ENCODE measurements at places on chromosomes 16 and 17.

DNA sequence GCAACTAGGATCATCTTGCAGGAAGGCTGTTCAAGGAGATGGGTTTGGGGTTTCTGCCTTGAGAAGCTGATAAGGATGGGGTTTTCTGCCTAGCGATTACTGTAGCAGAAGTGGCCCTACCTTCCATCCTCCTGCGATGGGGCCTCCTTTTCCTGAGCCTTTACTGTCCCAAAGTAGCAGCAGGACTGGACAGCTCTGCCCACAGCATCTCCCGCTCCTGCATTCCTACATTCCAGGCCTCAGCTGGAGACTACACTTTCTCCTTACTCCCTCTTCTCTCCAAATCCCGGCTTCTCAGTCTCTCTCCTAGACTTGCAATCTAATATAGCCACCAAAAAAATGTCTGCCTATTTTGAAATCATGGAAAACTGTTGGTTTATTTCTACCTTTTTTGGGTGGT, 355.4 kb downstream of the CA10 start:
- H3K27me3 ChIP-seq, result no peaks in the 10 kb centered on the region
- H3K4me1 ChIP-seq, result no peaks in the 10 kb centered on the region
- no peaks in the 10 kb centered on the region for H3K36me3 ChIP-seq
- DNase-seq, result no peak

GRCh38 chr17:2380950-2381649, 19.8 kb downstream of the MNT start:
- H3K4me3 ChIP-seq, result no peak overlapping the region
- DNase-seq, result no peak

GRCh38 chr16:88866151-88866920, at the start of gene PABPN1L:
Gene PABPN1L, minus strand, starts transcription at chr16:88866660. Its CDS starts 54 bp downstream, at chr16:88866606.
- H3K27ac ChIP-seq, result no peak within 1 kb of the TSS
- DNase-seq, result no peak
- H3K36me3 ChIP-seq, result no peaks in the 10 kb centered on the region
- H3K4me1 ChIP-seq, result no peaks in the 10 kb centered on the region
- H3K4me3 ChIP-seq, result no peak within 1 kb of the TSS

GRCh38 chr16:22764662-22765327, 49.2 kb upstream of the HS3ST2 start:
- DNase-seq, result no peak
- no peaks in the 10 kb centered on the region for H3K4me1 ChIP-seq
- no peak overlapping the region for H3K4me3 ChIP-seq
- no peaks in the 10 kb centered on the region for H3K36me3 ChIP-seq

- no peaks in the 10 kb centered on the region for H3K27me3 ChIP-seq
- H3K27ac ChIP-seq, result no peak overlapping the region
- no peaks in the 10 kb centered on the region for H3K36me3 ChIP-seq
- H3K4me1 ChIP-seq, result no peaks in the 10 kb centered on the region
- no peak overlapping the region for H3K4me3 ChIP-seq
Observed at GRCh38 chr16:13038591-13038990, 137.2 kb downstream of the SHISA9 start.

- DNase-seq, result no peak
- H3K4me3 ChIP-seq, result no peak overlapping the region
- H3K27ac ChIP-seq, result no peak overlapping the region
- H3K36me3 ChIP-seq, result peaks cover 42% of the 10 kb centered on the region
- no peaks in the 10 kb centered on the region for H3K4me1 ChIP-seq
Observed at GRCh38 chr17:565521-565920, 149.1 kb downstream of the VPS53 start.

- no peak overlapping the region for H3K27ac ChIP-seq
- no peak for DNase-seq
- H3K27me3 ChIP-seq, result no peaks in the 10 kb centered on the region
- H3K36me3 ChIP-seq, result no peaks in the 10 kb centered on the region
Observed at GRCh38 chr17:68399638-68400403, 57.5 kb downstream of the WIPI1 start.

DNA sequence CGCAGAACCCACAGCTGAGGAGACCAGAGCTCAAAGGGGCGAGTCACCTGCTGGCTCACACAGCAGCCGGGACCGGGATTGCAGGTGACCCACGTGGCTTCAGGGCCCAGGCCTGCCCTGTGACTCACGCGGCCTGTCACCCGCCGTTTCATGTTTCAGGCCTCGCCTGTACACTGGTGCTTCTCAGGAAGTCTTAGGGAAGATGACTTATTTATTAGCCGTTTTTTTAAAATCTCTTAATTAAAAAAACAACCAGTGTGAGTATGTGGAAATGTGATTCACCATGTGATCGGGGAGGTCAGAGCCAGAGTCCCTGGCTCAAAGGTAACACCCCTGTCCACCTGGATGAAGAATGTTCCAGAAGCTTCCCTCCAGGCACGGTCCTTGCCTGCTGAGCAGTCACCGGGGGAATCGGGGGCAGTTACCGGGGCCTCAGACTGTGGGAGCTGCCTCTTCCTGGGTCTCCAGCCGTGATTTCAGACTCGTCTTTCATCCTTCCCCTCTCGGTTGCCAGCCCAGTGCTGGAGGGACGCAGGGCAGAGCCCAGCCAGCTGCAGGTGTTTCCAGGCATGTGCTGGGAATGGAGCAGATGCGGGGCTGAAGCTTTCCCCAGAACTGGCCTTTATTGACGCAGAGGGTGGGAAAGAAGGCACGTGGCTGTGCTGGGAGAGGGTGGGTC, 49.3 kb downstream of the CMIP start:
- no peak for DNase-seq
- no peaks in the 10 kb centered on the region for H3K36me3 ChIP-seq
- H3K27me3 ChIP-seq, result no peaks in the 10 kb centered on the region
- peak overlapping the region; percentile 13 for H3K27ac ChIP-seq
- no peak overlapping the region for H3K4me3 ChIP-seq

- H3K4me3 ChIP-seq, result no peak overlapping the region
- H3K4me1 ChIP-seq, result no peaks in the 10 kb centered on the region
- H3K27me3 ChIP-seq, result no peaks in the 10 kb centered on the region
- peak overlapping the region; percentile 58 for H3K27ac ChIP-seq
Observed at GRCh38 chr17:19656336-19656735, 7.8 kb downstream of the ALDH3A2 start.

GRCh38 chr16:53608094-53608493, 95.6 kb downstream of the RPGRIP1L start:
- H3K27me3 ChIP-seq, result no peaks in the 10 kb centered on the region
- no peaks in the 10 kb centered on the region for H3K4me1 ChIP-seq
- no peak for DNase-seq
- no peak overlapping the region for H3K27ac ChIP-seq

DNA sequence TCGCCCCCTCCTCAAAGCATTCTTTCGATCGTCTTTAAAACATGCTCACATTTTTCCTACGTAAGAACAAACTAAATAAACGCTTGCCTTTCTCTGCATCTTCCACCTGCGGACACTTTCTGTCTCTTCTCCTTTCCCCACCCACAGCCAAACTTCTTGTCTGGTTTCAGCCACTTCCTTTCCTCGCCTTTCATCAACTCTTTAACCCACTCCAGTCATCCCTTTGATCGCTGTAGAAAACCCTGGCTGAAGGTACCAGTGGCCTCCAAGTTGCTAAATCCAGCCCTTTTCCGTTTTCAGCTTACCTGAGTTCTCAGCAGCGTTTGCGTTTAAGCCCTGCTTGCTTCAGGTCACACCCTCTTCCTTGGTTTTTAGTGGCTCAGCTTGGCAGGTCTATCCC, 483 bp downstream of the RPA1 start:
- peak overlapping the region; percentile 69 for H3K27ac ChIP-seq
- H3K4me3 ChIP-seq, result peak overlapping the region; percentile 83
- H3K36me3 ChIP-seq, result peaks cover 41% of the 10 kb centered on the region
- H3K27me3 ChIP-seq, result no peaks in the 10 kb centered on the region
- peaks cover 9% of the 10 kb centered on the region for H3K4me1 ChIP-seq

- no peak overlapping the region for H3K27ac ChIP-seq
- H3K36me3 ChIP-seq, result no peaks in the 10 kb centered on the region
- no peak overlapping the region for H3K4me3 ChIP-seq
- H3K27me3 ChIP-seq, result peaks cover 41% of the 10 kb centered on the region
Observed at GRCh38 chr17:44972953-44973352, 4.8 kb upstream of the C1QL1 start.

GRCh38 chr17:7834542-7834956, 532 bp downstream of the KDM6B start:
- peak overlapping the region; percentile 72 for H3K4me3 ChIP-seq
- H3K27ac ChIP-seq, result peak overlapping the region; percentile 97
- H3K36me3 ChIP-seq, result no peaks in the 10 kb centered on the region
- no peaks in the 10 kb centered on the region for H3K27me3 ChIP-seq
- no peaks in the 10 kb centered on the region for H3K4me1 ChIP-seq

DNA sequence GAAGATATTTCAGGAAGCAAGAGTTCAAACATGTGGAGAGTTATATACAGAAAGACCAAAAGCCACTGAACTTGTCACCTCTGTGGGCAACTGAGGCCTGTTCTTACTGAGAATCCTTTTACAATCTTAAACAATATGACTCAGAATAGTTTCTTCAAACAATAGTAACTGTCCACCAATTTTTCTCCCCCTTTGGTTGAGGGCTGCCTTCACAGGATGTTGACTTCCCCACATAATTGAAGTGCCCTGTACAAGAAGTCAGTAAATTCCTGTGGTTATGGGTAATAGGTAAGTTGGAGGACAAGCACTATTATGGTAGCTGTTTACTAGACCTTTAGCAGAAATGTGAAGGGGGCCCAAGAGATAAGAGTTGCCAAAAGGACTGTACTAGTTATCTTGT, 215.8 kb downstream of the CDH8 start:
- no peaks in the 10 kb centered on the region for H3K36me3 ChIP-seq
- no peak overlapping the region for H3K4me3 ChIP-seq
- H3K27ac ChIP-seq, result no peak overlapping the region
- H3K27me3 ChIP-seq, result no peaks in the 10 kb centered on the region
- DNase-seq, result no peak
- H3K4me1 ChIP-seq, result no peaks in the 10 kb centered on the region

DNA sequence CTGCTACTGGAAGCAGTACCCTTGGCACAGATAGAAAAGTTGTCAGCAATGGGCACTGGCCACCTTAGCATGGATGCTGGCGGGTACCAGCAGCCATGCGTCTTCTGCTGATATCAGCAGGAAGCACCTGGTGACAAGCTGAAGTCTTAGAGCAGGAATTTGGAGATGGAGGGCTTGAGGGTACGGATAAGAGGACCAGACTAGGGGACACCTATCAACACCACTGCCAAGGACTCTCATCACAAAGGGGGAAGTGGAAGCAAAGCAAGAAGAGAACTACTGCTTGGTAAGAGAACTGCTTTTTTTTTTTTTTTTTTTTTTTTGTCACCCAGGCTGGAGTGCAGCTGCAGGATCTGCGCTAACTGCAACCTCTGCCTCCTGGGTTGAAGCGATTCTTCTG, 35.4 kb upstream of the LYRM9 start:
- no peak overlapping the region for H3K4me3 ChIP-seq
- no peak overlapping the region for H3K27ac ChIP-seq
- no peaks in the 10 kb centered on the region for H3K27me3 ChIP-seq
- no peaks in the 10 kb centered on the region for H3K4me1 ChIP-seq

- H3K4me3 ChIP-seq, result no peak overlapping the region
- no peak for DNase-seq
- peaks cover 18% of the 10 kb centered on the region for H3K36me3 ChIP-seq
- H3K4me1 ChIP-seq, result no peaks in the 10 kb centered on the region
- H3K27ac ChIP-seq, result no peak overlapping the region
Observed at GRCh38 chr17:72642720-72643119, 449.8 kb downstream of the SLC39A11 start.

- H3K27me3 ChIP-seq, result no peaks in the 10 kb centered on the region
- no peak overlapping the region for H3K4me3 ChIP-seq
- H3K27ac ChIP-seq, result no peak overlapping the region
Observed at GRCh38 chr16:64962786-64963185, 159.1 kb downstream of the CDH11 start.

DNA sequence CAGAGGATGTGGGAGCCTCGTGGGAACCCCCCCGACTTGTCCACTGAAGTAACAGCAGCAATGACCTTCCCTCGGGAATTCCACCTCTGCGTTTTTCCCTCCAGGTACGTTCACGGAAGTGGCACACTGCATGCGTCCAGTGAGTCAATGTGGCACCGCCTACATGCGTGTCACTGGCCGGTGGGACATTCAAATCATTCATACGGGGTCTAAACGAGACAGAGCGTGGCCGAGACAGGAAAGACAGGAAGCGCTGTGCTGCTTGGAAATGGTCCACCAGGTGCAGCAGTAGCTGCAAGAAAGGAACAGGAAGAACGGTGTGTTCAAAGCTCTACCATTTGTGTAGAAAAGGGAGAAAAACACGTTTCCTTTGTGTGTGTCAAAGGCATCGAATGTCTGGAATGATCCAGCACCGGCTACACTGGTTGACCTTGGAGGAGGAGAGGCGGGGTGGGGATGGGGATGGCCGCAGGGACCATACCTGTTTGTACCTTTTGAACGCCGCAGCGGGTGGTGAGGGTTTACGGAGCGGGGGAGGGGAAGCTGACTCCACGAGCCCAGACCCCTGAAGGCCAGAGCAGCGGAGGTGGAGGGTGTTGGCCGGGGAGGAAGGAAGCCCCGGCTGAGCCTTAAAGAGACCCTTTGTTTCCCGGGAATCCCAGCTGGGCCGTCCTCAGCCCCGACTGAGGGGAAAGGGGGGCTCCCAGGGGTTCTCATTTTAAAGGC, 1.7 kb upstream of the PGAP6 start:
- no peak overlapping the region for H3K27ac ChIP-seq
- H3K27me3 ChIP-seq, result no peaks in the 10 kb centered on the region
- no peak for DNase-seq
- no peak overlapping the region for H3K4me3 ChIP-seq
- no peaks in the 10 kb centered on the region for H3K36me3 ChIP-seq

DNA sequence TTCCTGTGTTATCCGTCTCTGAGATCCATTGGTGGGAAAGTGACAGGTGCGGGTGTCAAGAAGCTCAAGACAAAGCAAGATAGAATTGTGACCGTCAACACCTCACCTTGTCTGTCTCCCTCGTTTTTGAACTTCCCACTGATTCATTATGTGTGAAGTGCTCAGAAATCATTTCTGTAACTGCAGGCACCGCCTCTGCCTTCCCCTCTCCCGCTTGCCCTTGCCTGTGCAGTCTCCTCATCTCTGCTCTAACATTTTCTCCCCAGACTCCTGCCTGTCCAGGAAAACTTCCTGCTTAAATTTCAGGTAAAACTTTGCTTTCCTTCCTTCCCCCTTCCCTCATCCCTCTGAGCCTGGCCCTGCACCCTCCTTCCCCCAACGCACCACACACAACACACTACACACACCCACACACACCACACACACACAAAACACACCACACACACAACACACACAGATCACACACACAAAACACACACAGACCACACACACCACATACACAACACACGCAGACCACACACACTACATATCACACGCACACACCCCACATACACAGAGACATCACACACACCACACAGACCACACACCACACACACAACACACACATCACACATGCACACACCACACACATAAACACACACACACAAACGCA, 25.7 kb downstream of the CALB2 start:
- H3K4me1 ChIP-seq, result no peaks in the 10 kb centered on the region
- no peak overlapping the region for H3K27ac ChIP-seq
- no peak overlapping the region for H3K4me3 ChIP-seq
- H3K36me3 ChIP-seq, result no peaks in the 10 kb centered on the region
- DNase-seq, result no peak
